ENCODE measurements at places on chromosomes 3 and 15.

GRCh38 chr3:132726341-132726823 lies 4.2 kb upstream of the NPHP3 start:
- DNase-seq: peak; percentile 50

DNA sequence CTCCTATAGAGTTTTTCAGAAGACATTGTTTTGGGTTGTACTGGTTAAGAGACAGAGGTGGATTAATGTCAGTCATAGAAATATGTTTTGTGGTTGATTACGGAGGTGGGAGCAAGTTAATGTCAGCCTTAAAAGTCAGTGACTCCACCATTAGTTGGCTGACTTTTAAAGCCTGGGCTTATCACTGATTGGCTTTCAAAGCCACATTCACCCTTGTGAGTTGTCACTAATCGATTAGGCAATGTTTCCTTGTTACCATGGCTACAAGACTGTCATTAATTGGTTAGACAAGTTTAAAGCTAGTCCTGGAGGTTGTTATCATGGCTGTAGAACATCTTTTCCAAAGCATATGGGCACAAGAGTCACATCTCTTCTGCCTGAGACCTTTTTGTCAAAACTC lies 73.0 kb downstream of the NEO1 start:
- DNase-seq: no peak

- DNase-seq: no peak
Measured at GRCh38 chr3:85662462-85662861, 703.7 kb downstream of the CADM2 start.

DNA sequence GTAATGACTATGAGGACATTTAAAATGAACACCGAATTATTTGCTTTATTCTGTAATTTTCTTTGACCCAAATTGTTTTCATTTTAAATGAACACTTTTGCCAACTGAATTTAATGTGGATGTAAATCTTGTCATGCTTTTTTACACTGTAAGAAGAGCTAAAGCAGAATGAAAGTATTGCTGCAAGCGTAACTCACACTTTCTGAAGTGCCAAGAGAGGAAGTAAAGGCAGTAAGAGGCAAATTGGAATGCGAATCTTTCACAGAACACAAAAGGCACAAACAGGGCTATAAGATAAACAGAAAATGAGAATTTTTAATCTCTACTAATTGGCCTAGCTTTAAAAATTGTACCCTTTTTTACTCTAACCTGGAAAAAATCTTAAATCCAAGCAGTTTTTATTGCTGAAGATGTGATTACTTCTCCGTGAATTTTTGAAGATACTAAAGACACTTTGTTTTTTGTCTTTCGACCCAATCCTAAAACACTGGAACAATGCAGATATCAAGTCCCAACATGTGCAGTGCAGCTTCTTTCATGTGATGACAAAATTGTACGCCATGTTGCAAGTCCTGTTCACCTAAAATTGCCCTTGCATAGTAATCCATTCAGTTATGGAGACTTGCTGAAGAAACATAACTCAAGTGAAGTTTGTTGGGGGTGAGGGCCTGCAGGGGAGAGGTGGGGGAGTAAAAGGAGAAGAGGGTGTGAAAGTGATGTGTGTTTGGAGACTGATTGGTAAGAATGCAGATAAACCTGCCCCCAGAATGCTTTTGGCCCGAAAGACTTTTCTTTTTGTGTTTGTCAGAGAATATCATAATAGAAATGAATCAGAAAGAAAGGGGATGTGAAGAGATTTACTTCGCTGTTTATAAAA lies 1.4 kb downstream of the ARID3B start:
- DNase-seq: no peak

DNA sequence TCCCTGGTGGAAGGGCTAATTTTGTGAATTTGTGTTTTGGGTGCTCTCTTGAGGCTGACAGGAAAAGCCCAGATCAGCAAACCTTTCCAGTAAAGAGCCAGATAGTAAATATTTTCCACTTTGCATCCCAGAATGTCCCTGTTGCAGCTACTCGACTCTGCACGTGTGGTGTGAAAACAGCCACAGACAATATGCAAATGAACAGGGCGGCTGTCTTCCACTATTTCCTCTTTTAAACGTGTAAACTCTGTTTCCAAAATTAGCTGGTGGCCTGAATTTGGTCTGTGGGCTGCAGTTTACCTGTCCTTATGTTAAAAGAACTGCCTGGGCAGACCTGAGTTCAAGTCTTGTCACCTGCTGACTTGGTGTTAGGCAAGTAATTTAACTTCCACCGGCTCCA lies 202.7 kb downstream of the EDEM1 start:
- DNase-seq: no peak

DNA sequence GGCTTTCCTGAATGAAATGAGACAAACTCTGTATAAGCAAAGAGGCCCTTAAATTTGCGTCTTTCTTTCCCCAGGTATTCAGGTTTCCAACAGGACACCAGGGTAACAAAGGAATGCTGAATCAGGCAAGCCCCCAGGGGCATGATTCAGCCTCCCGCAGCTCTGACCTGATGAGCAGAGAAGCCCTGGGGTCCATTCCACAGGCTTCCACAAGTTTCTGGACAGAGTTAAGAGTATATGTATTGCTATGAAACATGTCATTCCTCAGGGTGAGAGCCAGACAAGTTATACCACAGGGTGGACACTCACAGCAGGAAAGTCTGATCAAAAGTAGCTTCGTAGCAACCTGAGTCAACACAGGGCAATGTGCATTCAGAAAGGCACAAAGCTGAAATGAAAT lies 68.1 kb upstream of the CTNNB1 start:
- no peak for DNase-seq

DNA sequence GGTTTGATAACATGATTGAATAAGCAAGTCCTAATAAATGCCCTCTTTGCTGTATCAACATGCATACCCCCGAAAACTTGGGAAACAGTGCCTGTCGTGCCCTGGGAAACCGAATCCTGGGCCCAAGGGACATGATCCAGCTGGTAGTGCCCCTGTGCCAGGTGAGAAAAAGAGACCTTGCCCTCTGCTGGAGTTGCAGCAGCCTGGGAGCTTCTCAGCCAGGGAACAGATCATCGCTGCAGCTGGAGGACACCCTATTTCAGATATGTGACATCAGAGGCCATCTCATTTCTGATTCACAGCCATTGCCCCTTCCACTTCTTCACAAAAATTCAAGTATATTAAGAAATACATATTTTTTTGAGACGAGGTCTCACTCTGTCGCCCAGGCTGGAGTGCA lies 32.3 kb downstream of the STOML1 start:
- no peak for DNase-seq

DNA sequence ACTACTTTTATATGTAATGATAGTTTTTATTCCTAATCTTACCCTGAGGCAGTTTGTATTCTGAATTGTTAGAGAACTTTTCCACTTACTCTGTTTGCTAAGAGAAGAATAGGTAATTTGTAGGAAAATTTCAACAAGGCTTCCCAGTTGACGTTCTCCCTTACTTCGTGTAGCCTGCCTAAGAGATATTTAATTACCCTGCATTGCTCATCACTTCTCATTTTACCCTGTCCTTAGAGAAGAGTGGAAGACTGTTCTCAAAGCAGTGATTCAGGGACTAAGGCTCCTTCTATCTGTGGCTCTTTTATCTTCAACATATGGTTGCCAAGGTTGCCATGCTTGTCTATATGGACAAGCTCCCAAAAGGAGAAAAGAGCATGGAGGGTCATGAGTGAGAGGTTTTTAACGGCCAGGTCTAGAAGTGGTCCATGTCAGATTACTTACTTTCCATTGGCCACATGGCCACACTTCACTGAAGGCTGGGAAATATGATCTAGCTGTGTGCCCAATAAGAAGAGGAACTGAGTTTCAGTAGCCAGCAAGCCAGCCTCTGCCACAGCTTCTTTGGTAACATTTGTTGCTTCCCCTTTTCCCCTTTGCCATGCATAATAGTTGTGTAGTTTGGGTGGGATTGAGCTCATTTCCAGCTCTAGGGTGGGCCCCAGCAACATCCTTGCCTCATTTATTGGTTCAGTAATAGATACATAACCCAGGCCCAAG lies 22.1 kb downstream of the PDE8A start:
- no peak for DNase-seq

GRCh38 chr3:120102674-120103073 lies 8.4 kb upstream of the GSK3B start:
- no peak for DNase-seq
